Endothelial cell of umbilical vein (primary cell): ENCODE measurements at places on chromosomes 7 and 10. TPM values are rescaled to one million over a fixed set of nuclear protein-coding genes. Genes with fewer than 3 reads are reported as not detected.

DNA sequence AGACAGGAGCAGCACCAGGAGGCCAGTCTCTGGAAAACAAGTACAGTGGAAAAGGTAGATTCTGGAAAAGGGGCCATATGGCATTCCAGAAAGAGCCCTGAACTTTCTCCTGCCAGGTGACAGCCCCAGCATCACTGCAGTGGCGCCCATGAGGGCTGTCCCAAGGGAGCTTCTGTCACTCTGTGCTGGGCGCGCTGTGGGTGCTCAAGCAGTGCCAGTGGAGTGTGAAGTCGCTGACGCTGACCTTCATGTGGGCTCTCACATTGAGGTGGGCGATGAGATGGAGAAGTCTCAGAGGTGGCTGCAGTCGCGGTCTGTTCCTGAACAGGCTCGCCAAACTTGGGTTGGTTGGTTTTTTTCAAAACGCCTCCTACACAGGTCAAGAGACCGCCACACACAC is 38.2 kb downstream of the FKBP6 start:
- no peak for DNase-seq

DNA sequence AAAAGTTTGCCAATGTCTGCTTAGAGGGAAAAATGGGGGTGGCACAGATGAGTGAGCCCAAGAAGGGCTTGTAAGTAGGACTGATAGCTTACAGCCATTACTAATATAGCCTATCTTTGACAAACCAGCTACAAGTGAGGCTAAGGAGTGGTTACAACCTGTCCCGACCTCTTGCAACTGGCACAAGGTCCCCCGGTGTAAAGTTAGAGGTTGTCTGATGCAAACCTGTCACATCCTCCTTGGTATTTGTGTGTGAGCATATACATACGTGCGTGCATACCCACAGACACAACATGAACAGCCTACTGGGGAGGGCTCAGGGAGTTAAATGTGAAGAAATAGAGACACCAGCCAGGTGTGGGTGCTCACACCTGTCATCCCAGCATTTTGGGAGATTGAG is 14.6 kb downstream of the ADAP1 start:
- DNase-seq = no peak

DNA sequence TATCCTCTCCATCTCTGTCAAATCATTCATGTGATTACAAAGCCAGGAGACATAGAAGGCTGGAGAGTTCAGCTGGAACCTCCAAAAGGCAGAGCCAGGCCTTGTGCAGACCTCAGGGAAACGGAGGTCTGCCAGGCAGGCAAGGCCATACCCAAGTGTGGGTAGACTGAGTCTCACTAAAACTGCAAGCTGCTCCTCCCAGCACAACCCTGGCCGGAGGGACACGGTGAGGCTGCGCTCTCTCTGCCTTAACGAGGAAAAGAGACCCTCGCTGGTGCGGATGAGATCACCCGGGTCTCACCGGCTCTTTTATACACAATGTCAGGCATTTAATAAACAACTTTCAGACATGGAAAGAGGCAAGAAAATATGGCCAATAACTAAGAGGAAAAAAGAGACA is 66.1 kb upstream of the INPP5A start:
- DNase-seq = no peak

- DNase-seq = no peak
Observed at GRCh38 chr7:114432061-114432460, 17.4 kb downstream of the FOXP2 start.

The SPAM1 gene
- not detected in 2 replicates for total RNA-seq
